ENCODE measurements at places on chromosomes 3 and 15.

GRCh38 chr3:1404270-1404962, 311.6 kb downstream of the CNTN6 start:
- H3K36me3 ChIP-seq: no peaks in the 10 kb centered on the region
- H3K27ac ChIP-seq: no peak overlapping the region
- no peaks in the 10 kb centered on the region for H3K27me3 ChIP-seq
- no peaks in the 10 kb centered on the region for H3K4me1 ChIP-seq
- H3K4me3 ChIP-seq: no peak overlapping the region

GRCh38 chr3:187994221-187995042, 159.5 kb upstream of the LPP start:
- H3K27me3 ChIP-seq: no peaks in the 10 kb centered on the region
- no peak for DNase-seq
- H3K4me1 ChIP-seq: peaks cover 7% of the 10 kb centered on the region

DNA sequence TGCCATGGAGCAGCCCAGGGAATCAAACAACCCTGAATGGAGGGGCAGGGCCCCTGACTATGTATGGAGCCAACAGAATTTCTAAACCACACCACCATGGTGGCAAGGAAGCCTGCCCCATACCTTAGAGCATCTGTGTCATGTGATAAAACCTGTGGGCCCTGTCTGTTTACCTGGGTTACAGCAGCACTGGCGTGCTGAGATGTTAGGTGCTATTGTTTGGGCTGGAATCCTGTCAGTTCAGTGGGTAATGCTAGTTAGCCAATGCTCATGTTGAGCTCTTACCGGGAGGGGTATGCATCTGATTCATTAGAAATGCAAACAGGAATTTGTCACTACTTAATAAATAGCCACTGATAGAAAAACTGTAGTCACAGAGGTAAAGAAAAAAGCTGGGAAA, 63.5 kb upstream of the ETV5 start:
- H3K4me1 ChIP-seq: no peaks in the 10 kb centered on the region
- no peak overlapping the region for H3K27ac ChIP-seq
- H3K27me3 ChIP-seq: no peaks in the 10 kb centered on the region
- H3K4me3 ChIP-seq: no peak overlapping the region
- DNase-seq: no peak

- no peaks in the 10 kb centered on the region for H3K36me3 ChIP-seq
- H3K4me3 ChIP-seq: no peak overlapping the region
- no peaks in the 10 kb centered on the region for H3K27me3 ChIP-seq
- no peaks in the 10 kb centered on the region for H3K4me1 ChIP-seq
Measured at GRCh38 chr15:85133709-85134108, 152.1 kb downstream of the PDE8A start.

DNA sequence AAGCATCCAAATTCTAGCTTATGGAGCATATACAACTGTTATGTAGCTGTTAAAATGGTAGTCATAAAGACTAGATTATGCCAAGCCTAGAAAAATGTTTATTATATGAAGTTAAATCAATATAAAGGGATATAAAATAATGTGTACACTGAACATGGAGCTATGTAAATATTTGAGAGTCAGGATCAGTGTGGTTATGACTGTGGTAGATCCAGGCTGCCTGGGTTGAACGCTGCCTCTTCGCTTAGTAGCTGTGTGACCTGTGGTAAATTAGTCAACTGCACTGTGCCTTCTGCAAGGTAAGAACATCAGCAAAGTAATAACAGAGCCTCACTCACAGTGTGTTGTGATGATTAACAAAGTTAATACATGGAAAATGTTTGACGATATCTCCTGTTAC, 212.2 kb downstream of the RBMS3 start:
- H3K27ac ChIP-seq: no peak overlapping the region
- H3K4me3 ChIP-seq: no peak overlapping the region
- DNase-seq: no peak
- no peaks in the 10 kb centered on the region for H3K4me1 ChIP-seq
- no peaks in the 10 kb centered on the region for H3K36me3 ChIP-seq

DNA sequence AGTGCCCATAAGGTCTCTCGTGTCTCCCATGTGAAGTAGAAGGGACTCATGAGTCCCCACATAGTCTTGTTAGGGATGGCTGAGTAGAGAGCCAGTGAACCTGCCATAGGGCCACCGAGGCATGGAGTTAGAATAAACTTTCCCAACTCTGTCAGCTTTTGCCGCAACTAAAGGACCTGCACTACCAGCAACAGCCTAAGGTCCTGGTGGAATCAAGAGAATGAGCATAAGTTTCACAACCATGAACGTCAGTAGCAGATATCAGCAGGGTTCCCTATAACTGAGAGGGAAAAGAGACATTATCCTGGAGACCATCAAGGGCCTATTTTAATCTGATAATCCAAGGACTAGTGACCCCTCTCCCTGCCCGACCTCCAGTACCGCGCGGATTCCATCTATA, 60.3 kb upstream of the FNDC3B start:
- H3K4me1 ChIP-seq: no peaks in the 10 kb centered on the region
- no peak overlapping the region for H3K27ac ChIP-seq
- H3K27me3 ChIP-seq: no peaks in the 10 kb centered on the region
- no peaks in the 10 kb centered on the region for H3K36me3 ChIP-seq
- H3K4me3 ChIP-seq: no peak overlapping the region

- H3K36me3 ChIP-seq: no peaks in the 10 kb centered on the region
- H3K27me3 ChIP-seq: no peaks in the 10 kb centered on the region
- H3K4me1 ChIP-seq: peaks cover 4% of the 10 kb centered on the region
Measured at GRCh38 chr3:138912237-138912636, 34.7 kb downstream of the FOXL2 start.

DNA sequence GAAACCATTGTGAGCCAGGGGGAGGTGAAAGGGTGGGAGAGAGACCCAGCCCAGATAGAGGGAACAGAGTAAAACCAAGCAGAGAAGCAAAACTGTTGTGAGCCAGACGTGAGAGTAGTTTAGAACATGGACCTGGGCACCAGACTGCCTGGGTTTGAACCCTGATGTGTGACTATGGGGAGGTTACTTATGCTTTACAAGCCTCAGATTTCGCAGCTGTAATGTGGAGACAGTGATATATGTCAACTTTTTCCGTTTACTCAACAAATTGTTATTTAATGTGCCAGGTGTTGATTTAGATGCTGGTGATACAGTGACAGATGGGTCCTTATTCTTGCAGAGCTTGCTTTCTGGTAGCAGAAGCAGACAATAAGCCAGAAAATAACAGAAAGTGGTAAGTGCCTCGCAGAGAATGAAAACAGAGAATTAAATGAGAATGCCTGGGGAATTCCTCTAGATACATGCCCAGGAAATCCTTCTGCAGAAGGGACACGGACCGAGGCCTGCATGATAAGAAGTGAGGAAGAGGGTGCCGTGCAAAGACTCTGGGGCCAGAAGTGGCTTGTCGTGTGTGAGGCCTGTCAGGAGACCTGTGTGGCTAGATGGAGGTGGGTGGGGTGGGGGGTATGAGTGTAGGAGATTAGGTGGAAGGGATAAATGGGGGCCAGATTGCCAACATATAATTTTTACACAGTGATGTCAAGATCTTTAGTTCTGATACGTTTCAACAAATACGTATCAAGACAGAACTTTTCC, 15.0 kb downstream of the KAT2B start:
- H3K36me3 ChIP-seq: no peaks in the 10 kb centered on the region
- H3K4me1 ChIP-seq: peaks cover 42% of the 10 kb centered on the region
- DNase-seq: no peak

GRCh38 chr3:34260271-34261000, 462.0 kb downstream of the PDCD6IP start:
- no peak overlapping the region for H3K27ac ChIP-seq
- DNase-seq: no peak
- no peaks in the 10 kb centered on the region for H3K4me1 ChIP-seq
- H3K4me3 ChIP-seq: no peak overlapping the region
- H3K36me3 ChIP-seq: no peaks in the 10 kb centered on the region

DNA sequence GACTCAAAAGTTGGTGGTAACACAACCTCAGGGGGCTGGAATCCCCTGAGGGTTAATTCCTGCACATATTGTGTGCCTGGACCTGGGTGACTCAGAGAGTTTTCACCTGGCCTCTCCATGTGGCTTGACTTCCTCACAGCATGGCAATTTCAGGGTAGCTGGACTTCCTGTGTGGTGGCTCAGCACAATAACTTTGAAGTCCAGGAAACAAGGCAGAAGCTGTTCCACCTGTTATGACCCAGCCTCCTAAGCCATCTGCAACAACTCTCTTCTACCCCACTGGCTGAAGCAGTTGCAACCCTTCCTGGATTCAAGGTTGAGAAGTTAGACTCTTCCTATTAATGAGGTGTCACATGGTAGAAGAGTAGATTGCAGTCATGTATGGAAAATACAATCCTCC, 58.4 kb downstream of the EDEM1 start:
- H3K36me3 ChIP-seq: no peaks in the 10 kb centered on the region
- no peaks in the 10 kb centered on the region for H3K27me3 ChIP-seq
- no peaks in the 10 kb centered on the region for H3K4me1 ChIP-seq
- DNase-seq: no peak
- H3K4me3 ChIP-seq: no peak overlapping the region

DNA sequence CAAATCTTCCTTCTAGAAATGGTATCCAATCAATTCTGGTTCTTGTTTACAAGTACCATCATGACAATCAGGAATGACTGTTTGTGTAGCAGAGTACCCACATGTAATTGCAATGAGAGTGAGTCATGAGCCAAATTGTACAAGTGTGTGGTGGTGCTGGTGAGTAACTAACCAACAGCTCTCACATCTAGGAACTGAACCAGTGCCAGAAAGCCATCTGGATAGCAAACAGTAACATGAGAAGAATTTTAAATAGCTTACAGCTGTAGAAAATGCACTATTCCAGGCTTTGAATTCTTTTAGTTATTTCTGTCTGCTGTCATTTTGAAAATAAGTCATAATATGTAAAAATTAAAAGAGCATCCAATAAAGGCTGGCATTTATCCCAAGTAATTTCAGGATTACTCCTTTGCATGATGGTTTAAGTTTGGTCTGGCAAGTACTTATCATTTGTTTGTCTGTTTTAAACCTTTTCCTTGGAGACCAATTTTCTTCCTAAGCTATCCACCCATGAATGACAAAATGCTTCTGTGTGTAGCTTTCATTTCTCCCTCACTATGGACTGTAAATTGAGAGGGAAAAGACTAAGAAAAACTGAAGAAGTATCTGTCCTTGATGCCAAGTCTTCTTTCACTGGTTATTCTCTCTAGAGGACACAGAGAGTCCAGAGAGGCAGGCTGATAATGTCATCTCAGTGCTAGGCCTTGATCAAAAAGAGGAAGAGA, 60.0 kb downstream of the PIK3CB start:
- no peak overlapping the region for H3K4me3 ChIP-seq
- peak overlapping the region; percentile 78 for H3K27ac ChIP-seq
- no peaks in the 10 kb centered on the region for H3K36me3 ChIP-seq
- no peaks in the 10 kb centered on the region for H3K27me3 ChIP-seq

DNA sequence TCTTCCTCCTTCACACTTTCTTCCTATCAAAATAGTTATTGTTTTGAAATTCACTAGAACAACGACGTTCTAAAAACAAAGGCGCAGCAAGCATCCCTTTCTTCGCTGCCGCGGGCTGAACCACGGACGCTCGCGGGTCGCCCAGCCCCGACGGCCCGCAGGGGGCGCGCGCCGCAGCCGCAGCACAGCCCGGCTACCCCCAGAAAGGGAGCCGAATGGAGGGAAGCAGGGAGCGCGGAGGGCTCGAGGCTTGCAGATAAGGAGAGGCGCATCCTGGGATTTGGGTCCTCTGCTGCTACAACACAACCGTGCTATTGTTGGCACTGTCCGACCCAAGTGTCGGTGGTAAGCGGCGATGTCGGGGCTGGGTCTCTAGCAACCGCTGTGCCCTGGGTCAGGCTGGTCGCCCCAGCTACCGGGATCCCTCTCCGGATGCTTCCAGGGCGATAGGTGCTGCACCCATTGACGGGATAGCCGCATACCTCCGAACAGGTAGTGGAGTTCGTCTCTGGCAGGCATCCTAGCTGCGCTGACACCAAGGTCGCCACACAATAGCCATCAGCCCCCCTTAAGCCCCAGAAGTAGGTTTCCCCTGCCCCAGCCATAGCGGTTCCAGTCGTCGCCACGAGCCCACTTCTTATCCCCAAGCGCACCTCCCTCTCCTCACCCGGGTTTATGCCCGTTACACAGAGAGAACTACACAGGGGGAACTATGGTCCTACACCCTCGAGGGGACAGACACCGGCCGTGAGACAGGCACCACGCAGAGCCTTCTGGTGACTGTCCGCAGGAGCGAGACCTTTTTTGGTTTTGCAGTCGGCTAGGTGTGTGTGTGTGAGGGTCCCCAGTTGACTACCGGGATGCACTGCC, 6.0 kb downstream of the ONECUT1 start:
- H3K4me3 ChIP-seq: no peak overlapping the region

GRCh38 chr3:156750874-156751245, 75.3 kb upstream of the LEKR1 start:
- no peak overlapping the region for H3K4me3 ChIP-seq
- no peak overlapping the region for H3K27ac ChIP-seq
- H3K4me1 ChIP-seq: no peaks in the 10 kb centered on the region
- H3K27me3 ChIP-seq: no peaks in the 10 kb centered on the region
- H3K36me3 ChIP-seq: no peaks in the 10 kb centered on the region

GRCh38 chr3:158486200-158486599, 84.8 kb upstream of the MLF1 start:
- no peaks in the 10 kb centered on the region for H3K27me3 ChIP-seq
- no peak overlapping the region for H3K27ac ChIP-seq
- no peak for DNase-seq
- no peaks in the 10 kb centered on the region for H3K4me1 ChIP-seq
- H3K4me3 ChIP-seq: no peak overlapping the region

DNA sequence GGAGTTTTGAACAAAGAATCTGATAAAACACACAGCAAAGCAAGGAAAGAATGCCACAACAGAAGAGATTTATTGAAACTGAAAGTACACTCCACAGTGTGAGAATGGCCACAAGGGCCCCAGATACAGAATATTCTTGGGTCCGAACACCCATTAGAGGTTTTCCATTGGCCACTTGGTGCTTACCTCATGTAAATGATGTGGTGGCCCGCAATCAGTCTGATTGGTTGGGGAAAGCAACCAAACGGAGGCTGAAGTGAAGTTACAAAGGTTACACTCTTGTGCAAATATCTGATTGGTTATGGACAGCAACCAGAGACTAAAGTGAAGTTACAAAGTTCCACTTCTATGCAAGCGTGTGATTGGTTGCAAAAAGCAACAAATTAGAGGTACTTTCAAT, 20.4 kb downstream of the NSUN3 start:
- no peak overlapping the region for H3K4me3 ChIP-seq
- H3K4me1 ChIP-seq: no peaks in the 10 kb centered on the region
- no peaks in the 10 kb centered on the region for H3K36me3 ChIP-seq

- H3K27ac ChIP-seq: no peak overlapping the region
- H3K36me3 ChIP-seq: no peaks in the 10 kb centered on the region
- no peaks in the 10 kb centered on the region for H3K27me3 ChIP-seq
- no peak for DNase-seq
- no peak overlapping the region for H3K4me3 ChIP-seq
Measured at GRCh38 chr3:94431876-94432570, 369.2 kb downstream of the NSUN3 start.

DNA sequence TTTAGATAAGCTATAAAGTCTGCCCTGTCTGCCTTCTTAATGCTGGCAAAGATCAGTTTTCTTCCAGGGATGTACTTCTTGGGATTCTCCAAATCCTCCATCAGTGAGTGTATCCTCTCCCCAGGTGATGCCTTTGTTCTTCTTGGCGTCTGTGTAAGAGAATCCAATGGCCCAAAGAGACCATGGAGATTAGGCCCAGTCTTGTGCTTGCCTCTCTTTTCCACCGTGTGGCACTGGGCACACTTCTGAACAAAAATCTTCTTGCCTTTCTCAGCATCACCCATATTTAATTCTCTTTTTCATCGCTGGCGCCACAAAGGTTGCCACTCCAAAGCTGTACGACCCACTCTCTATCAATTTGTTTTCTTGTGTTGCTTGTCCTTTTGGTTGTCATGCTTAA, 32.2 kb upstream of the TAMM41 start:
- no peak for DNase-seq
- H3K27me3 ChIP-seq: no peaks in the 10 kb centered on the region
- no peaks in the 10 kb centered on the region for H3K36me3 ChIP-seq
- no peak overlapping the region for H3K27ac ChIP-seq
